WTC11 (cell line): ENCODE measurements at places on chromosomes 3 and 15.
A peak's percentile ranks its signal among the peaks of the same experiment; 100 is the strongest.

GRCh38 chr3:195532345-195532744 is 10.8 kb downstream of the PPP1R2 start:
- H3K36me3 ChIP-seq, result no peaks in the 10 kb centered on the region
- no peak overlapping the region for H3K27ac ChIP-seq
- H3K27me3 ChIP-seq, result no peaks in the 10 kb centered on the region
- DNase-seq, result no peak
- H3K4me1 ChIP-seq, result no peaks in the 10 kb centered on the region
- no peak overlapping the region for H3K4me3 ChIP-seq

DNA sequence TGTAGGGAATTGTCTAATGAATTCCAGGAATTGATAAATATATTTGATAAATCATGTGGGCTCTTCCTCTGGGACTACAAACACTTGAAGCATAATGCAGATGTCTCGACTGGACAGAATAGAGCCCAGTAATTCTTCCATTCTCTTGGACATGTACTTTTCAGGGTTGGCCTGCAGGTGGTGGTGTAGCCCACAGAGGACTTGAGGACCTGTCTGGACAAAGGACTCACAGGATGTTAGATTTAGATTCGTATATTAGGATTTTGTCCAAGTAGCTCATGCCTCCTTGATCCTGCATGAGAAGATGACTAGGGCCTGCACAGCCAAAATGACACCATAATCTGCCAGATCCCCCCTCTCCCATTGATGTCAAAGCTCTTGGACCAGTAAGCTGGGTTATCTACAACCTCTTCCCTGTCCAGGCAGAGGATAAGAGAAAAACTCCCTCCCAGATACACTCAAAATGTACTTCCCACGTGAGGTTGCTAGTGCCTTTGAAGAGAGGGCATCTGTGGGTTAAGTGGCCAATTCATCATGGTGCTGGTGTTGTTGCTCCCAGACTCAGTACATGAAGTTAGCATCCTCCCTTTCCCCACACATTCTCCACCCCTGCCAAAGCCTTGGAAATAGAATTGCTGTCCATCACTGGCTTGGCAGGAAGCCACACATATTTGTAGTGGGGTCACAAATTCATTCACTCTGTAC is 88.6 kb upstream of the ZNF280D start:
- H3K4me1 ChIP-seq, result peaks cover 2% of the 10 kb centered on the region; the same call in 1 of the 2 replicates
- peak; percentile 64 for DNase-seq
- no peak overlapping the region for H3K27ac ChIP-seq
- H3K4me3 ChIP-seq, result no peak overlapping the region
- no peaks in the 10 kb centered on the region for H3K36me3 ChIP-seq

DNA sequence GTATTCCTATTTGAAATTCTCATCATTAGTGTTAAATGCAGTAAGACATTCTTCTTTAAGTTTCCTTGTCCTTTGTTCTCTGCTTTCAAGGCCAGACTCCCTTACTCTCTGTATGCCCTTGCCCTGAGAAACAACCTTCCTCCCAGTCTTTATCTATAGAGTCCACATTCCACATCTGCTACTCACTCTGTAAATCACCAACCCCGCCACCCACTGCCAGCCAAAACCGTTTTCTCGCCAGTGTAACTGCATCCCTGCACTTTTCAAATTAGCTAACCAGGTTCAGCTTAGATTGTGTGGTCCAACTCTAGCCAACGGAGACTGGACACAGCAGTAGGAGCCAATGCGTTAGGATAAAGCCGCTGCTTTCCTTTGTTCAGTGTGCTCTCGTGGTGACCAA is 402.4 kb upstream of the PDZRN3 start:
- no peaks in the 10 kb centered on the region for H3K4me1 ChIP-seq
- H3K36me3 ChIP-seq, result no peaks in the 10 kb centered on the region
- no peaks in the 10 kb centered on the region; the same call in 1 of the 2 replicates for H3K27me3 ChIP-seq
- no peak for DNase-seq

DNA sequence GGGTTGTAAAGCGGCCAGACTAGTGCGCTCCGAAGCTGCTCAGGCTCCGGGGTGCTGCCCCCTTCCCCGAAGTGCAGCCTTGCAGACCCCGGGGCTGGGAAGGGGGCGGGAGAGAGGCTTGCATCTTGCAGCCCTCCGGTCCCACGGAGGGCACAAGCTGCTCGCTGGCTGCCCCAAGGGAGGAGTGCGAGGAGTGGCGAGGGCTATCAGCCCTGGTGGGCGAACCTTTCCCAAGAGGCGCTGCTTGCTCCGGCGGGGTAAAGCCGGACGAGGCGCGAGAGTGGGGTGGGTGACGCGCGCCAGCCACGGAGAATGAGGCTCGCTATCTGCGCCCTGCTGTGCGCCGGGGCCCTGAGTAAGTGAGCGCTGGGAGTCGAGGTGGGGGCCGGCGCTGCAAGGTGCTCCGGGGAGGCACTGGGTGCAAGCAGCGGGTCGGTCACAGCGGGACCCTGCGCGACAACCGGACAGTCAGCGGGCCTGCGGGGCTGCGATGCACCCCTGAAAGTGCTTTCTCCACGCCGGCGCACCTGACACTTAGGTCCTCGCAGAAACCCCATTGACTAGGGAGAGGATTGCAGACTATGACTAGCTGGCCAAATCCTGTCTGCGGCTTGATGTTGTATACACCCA is 12.7 kb upstream of the TOPBP1 start:
- no peak overlapping the region for H3K27ac ChIP-seq
- H3K4me1 ChIP-seq, result peaks cover 18% of the 10 kb centered on the region
- peak; percentile 49 for DNase-seq
- peak overlapping the region; percentile 78 for H3K4me3 ChIP-seq
- no peaks in the 10 kb centered on the region for H3K36me3 ChIP-seq
- H3K27me3 ChIP-seq, result peaks cover 57% of the 10 kb centered on the region

DNA sequence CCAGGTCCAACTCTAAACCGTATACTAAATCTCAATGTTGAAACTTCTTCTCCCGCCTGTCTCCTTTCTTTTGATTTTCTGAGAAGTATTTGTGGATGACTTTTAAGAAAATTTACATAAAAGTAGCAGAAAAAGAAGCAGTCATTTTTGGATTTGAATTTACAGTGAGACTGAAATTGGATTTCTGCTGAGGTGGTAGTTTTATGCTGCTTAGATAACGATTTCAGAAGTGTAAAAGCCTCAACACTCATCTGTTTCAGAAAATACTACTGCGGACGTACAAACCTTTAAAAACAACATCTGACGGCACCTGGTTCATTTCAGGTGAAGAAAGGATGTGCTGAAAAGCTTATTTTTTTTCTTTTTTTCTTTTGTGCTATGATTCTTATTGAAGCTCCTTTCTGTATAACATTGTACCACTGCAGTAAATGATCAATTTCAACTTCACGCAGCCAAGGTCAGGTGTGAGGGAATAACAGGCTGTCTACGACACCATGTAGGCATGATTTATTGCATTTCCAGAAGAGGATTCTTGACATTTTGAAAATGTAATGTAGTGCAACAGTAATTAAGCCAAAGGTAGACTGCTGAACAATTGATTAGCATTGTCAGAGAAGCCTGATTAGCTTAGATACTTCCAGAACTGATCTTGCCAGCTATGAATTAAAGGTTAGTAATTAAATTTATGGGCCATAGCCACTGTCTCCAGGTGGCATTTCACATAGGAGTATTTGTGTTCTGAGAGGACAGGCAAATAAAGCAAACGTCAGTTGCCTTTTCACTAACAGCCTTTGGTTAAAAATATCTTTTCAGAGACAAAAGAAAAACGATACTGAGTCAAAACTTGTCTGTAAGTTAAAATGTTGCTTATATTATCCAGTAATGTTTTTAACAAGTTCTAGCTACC is 134.6 kb upstream of the KBTBD8 start:
- DNase-seq, result no peak
- no peaks in the 10 kb centered on the region for H3K36me3 ChIP-seq
- H3K27ac ChIP-seq, result no peak overlapping the region
- no peaks in the 10 kb centered on the region; the same call in 1 of the 2 replicates for H3K27me3 ChIP-seq

GRCh38 chr3:152352554-152352953 is 83.8 kb downstream of the MBNL1 start:
- H3K4me1 ChIP-seq, result peaks cover 8% of the 10 kb centered on the region
- no peak for DNase-seq
- H3K36me3 ChIP-seq, result no peaks in the 10 kb centered on the region
- peak overlapping the region; percentile 4; the same call in 1 of the 2 replicates for H3K27ac ChIP-seq
- no peaks in the 10 kb centered on the region for H3K27me3 ChIP-seq
- no peak overlapping the region for H3K4me3 ChIP-seq

GRCh38 chr3:121414924-121415323 is 130.9 kb downstream of the POLQ start:
- no peak for DNase-seq
- H3K27ac ChIP-seq, result no peak overlapping the region
- H3K27me3 ChIP-seq, result no peaks in the 10 kb centered on the region
- H3K4me3 ChIP-seq, result no peak overlapping the region

DNA sequence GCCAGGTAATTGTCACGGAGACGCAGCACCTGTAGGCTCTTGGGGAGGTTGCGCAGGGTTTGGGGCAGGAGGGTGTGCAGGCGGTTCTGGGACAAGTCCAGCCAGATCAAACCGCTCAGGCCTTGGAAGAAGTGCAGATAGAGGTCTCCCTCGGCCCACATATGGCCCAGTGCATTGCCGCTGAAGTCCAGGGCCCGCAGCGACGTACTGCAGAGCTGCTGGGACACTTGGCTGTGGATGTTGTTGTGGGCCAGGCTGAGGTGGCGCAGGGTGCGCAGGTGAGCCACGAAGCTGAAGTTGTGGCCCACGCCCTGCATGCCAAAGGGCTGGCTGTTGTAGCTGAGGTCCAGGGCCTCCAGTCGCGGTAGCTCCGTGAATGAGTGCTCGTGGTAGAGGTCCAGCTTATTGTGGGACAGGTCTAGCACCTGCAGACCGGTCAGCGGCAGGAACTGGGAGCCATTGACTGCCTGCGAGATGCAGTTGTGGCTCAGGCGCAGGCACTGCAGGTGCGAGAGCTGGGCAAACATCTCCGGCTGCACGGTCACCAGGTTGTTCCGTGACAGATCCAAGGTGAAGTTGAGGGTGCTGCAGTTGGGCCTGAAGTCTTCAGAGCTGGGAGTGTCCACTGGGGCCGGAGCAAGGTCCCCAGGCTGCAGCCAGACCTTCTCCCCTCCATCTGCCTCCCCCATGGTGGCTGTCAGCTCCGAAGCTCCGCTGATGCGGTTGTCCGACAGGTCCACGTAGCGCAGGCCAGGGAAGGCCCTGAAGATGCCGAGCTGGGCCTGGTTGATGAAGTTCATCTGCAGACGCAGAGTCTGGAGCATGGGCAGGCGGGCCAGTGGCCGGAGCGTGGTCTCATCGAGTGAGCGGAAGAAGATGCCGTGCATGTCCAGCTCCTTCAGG is 2.9 kb downstream of the TLR9 start:
- no peak overlapping the region for H3K4me3 ChIP-seq
- H3K36me3 ChIP-seq, result no peaks in the 10 kb centered on the region
- peaks cover 9% of the 10 kb centered on the region for H3K4me1 ChIP-seq
- DNase-seq, result no peak
- H3K27ac ChIP-seq, result peak overlapping the region; percentile 68; the same call in 1 of the 2 replicates
- H3K27me3 ChIP-seq, result no peaks in the 10 kb centered on the region

DNA sequence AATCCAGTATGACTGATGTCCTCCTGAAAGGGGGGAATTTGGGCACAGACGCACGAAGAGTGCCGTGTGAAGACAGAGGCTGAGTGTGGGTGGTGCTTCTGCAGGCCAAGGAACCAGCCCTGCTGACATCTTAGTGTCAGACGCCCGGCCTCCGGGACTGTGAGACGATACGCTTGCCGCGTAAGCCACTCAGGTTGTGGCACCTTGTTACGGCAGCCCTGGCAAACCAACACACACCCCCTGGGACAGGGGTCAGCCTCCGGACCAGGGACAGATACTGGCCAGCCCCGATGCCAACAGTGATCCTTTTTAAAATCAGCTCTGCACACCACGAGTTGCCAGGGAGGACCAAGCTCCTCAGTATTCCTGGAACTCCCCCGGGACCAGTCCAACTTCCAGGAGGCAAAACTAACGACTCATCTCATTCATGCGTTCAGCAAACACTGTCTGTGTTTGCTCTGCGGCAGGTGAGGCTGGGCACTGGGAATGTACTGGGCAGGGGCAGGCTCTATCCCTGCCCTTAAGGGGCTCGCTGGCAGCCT is 21.2 kb upstream of the PIGZ start:
- DNase-seq, result no peak
- H3K4me3 ChIP-seq, result no peak overlapping the region
- H3K27ac ChIP-seq, result no peak overlapping the region
- H3K27me3 ChIP-seq, result no peaks in the 10 kb centered on the region; the same call in 1 of the 2 replicates

- H3K27me3 ChIP-seq, result no peaks in the 10 kb centered on the region
- H3K4me1 ChIP-seq, result peaks cover 27% of the 10 kb centered on the region
- H3K27ac ChIP-seq, result peak overlapping the region; percentile 81; the same call in 1 of the 2 replicates
- peaks cover 7% of the 10 kb centered on the region for H3K36me3 ChIP-seq
- peak overlapping the region; percentile 40; the same call in 1 of the 2 replicates for H3K4me3 ChIP-seq
Observed at GRCh38 chr3:81823882-81824395, 62.5 kb upstream of the GBE1 start.

DNA sequence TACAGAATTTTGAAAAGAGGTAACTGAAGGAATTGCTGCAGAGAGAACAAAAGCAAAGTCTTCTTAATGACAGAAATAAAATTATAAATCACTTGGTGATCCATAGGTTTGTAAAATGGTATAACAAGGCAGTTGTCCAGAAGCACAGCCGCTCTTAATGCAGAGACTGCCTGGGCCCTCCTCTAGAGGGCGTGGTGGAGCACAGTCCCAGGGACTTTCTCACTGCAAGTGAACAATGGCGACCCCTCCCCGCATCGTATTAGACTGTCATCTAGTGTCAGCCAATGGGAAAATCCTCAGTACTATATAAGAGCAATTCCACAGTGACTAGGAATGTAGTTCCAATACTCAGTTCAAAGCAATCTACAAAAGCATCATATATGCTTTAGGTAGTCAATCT is 26.4 kb upstream of the ZBED2 start:
- no peaks in the 10 kb centered on the region for H3K27me3 ChIP-seq
- peaks cover 5% of the 10 kb centered on the region; the same call in 1 of the 2 replicates for H3K36me3 ChIP-seq
- no peak overlapping the region for H3K27ac ChIP-seq
- DNase-seq, result peak; percentile 86

- peaks cover 20% of the 10 kb centered on the region for H3K4me1 ChIP-seq
- DNase-seq, result no peak
- no peaks in the 10 kb centered on the region for H3K27me3 ChIP-seq
- peak overlapping the region; percentile 15; the same call in 1 of the 2 replicates for H3K27ac ChIP-seq
Observed at GRCh38 chr3:100047455-100048141, 66.7 kb downstream of the FILIP1L start.

DNA sequence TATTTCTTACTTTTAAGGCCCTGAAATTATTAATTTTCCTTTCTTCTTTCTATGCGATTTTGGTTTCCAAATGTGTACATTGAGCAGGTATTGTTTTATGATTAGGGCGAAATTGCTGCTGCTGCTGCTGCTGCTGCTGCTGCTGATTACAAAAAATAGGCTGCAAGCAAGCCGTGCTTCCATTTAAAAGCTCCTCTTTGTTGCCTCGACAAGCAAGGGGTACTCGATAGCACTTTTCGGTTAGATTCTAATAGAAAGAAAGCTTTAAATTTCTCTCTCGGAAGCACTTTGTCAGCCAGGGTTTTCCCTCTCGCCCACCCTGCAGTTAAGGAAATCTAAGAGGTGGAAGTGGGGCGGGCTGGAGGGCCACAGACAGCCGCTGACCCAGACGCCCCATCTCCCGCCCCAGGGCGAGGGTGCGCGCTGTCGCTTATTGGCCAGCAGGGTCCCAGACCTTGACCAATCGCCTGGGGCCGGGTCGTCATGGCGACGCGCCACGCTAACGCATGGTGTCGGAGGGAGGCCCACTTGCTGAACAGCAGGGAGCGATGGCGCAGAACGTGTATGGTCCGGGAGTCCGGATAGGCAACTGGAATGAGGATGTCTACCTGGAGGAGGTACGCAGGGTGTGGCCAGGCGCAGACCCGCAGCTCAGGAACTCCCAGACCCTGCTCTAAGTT is at the start of gene CFAP161:
Gene CFAP161, plus strand, starts transcription at position 489 of the 680 bp plus-strand sequence. Its CDS starts 60 bp downstream, at position 549.
- H3K4me3 ChIP-seq, result peak within 1 kb of the TSS; percentile 76
- peak; percentile 95 for DNase-seq
- no peak within 1 kb of the TSS for H3K27ac ChIP-seq

GRCh38 chr3:23495507-23495906 is 292.4 kb downstream of the UBE2E2 start:
- no peaks in the 10 kb centered on the region for H3K27me3 ChIP-seq
- H3K4me3 ChIP-seq, result no peak overlapping the region
- DNase-seq, result no peak
- no peak overlapping the region; the same call in 1 of the 2 replicates for H3K27ac ChIP-seq
- peaks cover under 1% of the 10 kb centered on the region; the same call in 1 of the 2 replicates for H3K4me1 ChIP-seq
